ENCODE measurements at places on chromosomes 7 and 10. TPM values are rescaled to one million over a fixed set of nuclear protein-coding genes. Genes with fewer than 3 reads are reported as not detected.

The ITPRID1 gene
- total RNA-seq, result not detected

DNA sequence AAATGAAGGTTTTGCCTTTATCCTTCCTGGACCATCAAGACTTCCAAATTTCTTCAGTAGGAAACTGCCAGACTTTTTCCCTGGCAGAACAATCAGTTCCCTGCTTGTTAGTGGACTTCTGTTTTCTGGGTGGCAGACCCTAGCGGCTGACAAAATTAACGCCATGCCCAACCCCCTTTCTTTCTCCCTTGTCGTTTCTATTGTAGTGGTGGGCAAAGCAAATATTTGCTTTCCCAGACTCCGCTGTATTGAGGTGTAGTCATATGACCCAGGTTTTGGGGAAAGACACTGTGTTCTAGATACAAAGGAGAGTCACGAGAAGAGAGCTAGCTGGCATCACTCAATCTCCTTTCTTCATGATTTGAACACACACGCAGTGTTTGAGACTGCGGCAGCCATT lies 7.7 kb downstream of the PON2 start:
- DNase-seq, result no peak

DNA sequence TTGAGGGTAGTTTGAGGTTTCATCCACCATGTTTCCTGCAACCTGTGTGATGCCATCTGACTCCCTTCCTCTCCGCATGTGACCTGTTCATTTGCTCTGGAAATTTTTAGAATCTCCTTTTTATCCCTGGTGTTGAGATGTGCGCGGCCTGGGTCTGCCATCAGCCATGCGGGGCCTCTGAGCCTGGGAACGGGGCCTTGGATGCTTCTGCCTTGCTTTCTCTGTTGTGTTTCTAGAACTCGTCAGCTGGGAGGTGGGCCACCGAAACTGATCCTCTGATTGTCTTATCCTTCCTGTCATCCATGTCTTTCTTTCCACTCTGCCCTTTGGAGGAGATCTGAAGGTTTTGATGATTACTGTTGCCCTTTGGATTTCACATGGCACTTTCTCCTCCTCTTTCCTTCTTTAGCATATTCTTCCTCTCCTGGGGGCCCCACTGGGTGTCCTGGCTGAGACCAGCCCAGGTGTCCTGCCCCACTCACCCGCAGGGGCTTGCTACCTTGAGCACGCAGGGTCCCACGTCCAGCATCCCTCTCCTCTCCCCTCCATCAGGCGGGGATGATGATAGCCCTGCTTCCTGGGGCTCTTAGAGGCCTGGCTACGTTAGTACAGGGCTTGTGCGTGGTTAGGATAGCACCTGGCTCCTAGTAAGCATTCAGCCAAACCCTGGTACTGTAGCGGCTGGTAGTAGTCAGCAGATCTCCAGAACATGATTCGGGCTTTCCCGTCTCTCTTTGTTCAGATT lies 29.9 kb downstream of the PPP2R2D start:
- DNase-seq, result no peak

The FAM25G gene
- total RNA-seq, result not detected

DNA sequence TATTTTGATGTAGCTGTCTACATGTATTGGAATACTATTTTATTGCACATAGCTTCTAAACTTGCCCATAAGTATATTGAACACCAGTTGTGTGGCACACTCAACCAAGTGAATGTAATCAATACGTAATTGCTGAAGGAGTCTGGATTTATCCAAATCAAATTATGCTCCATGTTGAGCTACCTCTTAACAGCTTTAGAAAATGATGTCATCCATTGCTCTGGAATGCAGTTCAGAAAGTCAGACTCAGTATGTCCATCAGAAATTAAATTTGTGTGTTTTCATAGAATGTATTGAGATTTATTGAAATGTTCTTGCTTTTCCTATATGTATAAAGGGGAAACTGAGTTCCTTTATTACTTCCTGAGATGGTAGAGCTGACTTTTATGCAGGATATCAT lies 25.0 kb upstream of the CCAR1 start:
- DNase-seq, result no peak
